ENCODE measurements at places on chromosomes 16 and 17. TPM values are rescaled to one million over a fixed set of nuclear protein-coding genes. Genes with fewer than 3 reads are reported as not detected.

DNA sequence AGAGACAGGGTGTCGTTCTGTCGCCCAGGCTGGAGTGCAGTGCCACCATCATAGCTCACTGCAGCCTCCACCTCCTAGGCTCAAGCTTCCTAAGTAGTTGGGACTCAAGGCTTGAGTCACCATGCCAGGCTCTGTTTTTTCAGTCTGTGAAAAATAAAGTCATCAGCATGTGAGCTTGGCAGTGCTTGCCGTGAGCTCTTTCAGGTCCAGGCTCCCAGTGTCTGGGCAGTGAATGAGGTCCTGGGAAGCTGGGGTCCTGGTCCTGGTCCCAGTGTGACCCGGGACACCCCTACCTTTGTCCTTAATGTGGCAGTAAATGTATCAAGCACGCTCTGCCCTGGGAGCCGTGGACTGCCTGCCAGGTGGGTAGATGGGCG lies 22.9 kb upstream of the RPL13 start:
- DNase-seq = no peak

DNA sequence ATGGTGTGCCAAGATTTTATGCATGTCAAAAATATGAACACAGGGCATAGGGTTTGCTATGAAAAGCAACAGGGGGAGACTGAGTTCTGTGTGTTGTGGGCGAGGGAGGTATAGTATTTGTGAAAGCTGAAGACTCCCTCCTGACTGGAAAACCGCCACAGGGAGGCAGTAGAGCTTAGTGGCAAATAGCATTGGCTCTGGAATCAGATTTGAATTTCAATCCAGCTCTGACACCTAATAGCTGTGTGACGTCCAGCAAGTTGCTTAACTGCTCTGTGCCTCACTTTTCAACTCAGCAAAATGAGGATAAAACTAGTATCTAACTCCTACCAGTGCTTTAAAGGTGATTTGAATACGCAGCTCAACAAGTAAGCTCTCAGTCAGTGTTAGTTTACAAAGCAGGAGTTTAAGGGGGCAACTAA lies 22.0 kb downstream of the KPNA2 start:
- DNase-seq = no peak

GRCh38 chr16:8736123-8736668 lies 61.2 kb downstream of the TMEM186 start:
- no peak for DNase-seq

GRCh38 chr16:3945751-3946603 lies 65.5 kb upstream of the CREBBP start:
- peak; percentile 67 for DNase-seq

DNA sequence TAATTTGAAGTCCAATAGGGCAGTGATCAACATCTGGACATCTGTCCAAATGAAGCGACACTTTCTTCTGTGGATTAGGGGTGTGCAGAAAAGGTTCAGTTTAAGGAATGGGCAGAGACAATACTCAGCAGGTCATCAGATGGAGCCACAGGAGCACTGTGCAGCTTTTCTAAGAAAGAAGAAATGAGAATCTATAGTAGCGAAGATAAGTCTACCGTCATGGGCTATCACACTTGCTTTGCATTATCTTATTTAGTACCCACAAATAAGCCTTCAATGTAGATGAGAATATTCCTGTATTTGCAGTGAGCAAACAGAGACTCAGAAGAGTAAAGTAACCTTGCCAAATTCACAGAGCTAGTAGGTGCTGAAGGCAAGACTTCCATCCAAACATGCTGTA lies 412.0 kb upstream of the GOT2 start:
- DNase-seq = no peak

DNA sequence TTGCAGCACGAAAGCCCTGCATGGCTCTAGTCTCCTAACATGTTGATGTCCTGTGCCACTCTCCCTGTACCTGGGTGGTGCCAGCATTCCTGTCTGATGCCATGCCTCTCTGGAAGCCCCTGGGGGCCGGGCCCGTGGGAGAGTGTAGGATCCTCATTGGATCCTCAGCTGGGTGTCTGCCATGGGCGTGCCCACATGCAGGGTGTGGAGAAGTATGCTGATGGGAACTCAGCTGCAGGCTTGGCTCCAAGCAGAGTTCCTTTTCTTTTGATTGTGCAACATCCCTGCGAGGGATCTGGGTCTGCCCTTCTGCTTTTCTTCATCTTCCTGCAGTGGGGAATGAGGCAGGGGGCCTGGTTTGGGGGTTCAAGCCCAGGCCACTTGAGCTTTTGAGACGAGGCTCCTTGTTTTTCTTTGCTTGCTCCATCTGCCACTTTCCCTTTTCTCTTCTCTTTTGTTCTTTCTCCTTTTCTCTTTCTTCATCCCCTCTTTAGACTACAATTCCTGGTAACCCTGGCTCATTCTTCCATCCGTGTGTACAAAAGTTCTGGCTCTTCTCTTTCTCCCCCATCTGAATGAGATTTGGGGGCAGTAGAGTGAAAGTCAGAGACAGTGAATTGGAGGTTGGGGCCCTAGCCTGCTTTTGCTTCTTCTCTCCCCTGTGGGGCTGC lies 32.9 kb downstream of the KSR1 start:
- peak; percentile 85 for DNase-seq

GRCh38 chr17:73616873-73617404 lies 27.3 kb downstream of the SDK2 start:
- no peak for DNase-seq

DNA sequence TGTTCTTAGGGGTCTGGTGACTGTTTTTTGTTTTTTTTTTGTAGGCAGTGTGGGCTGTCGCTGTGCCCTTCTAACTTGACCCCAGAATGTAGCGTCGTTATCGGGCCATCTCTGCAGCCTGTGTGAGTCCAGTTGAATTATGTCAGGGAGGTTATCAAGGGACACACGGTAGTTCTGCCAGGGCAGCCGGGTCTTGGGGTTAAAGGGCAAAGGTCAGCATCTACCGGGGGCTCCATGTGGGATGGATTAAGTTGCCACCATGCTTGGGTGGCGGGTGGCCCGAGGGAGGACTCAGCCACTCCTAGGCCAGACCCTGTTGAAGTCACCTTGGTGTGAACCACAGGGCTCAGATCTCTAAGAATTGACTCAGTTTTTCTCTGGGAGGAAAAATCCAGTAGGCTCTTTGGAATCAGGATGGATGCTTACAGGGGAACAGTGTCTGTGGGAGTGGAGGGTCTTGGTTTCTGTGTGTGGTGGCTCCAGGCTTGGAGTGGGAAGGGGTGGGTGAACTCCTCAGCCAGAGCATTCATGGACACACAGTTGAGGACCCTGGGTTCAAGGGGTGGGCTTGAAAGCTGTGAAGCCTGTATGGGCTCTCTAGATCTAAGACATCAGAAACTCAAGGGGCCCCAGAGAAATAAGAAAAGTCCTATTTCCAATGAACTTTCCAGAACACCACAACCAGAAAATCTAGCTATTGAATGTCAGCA lies 191.7 kb downstream of the IRF8 start:
- no peak for DNase-seq

GRCh38 chr16:80324371-80324770 lies 216.4 kb upstream of the DYNLRB2 start:
- no peak for DNase-seq

GRCh38 chr16:31148281-31148728 lies 1.6 kb downstream of the PRSS36 start:
- no peak for DNase-seq

GRCh38 chr17:5468075-5468473 lies 708 bp downstream of the DHX33 start:
- no peak for DNase-seq

DNA sequence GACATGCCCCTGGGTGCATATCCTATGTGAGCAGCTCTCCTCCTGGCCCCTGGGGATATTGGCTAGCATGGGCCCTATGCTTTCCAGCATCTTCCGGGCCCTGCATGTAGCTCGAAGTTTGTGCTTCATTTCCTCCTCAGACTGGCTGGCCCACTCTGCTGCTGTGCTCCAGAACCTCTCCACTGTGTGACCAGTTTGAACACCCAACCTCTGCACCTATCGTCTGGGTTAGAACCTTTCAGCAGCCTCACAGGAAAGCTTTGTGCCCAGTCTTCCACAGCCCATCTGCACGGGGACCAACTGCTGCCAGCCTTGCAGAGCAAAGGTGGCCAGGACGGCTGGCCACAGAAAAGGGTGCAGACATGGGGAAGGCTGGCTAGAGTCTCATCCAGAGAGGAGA lies 10.2 kb upstream of the CLEC18B start:
- DNase-seq = no peak

GRCh38 chr17:50151041-50151936 lies 812 bp upstream of the PPP1R9B start:
- DNase-seq = peak; percentile 51

GRCh38 chr17:31487648-31488263 lies 96.3 kb downstream of the RAB11FIP4 start:
- DNase-seq = peak; percentile 75

- no peak for DNase-seq
These were observed 52.0 kb upstream of the LHX1 start for GRCh38 chr17:36885153-36885735.

GRCh38 chr17:27466743-27467375 lies 10.6 kb downstream of the KSR1 start:
- DNase-seq = no peak

DNA sequence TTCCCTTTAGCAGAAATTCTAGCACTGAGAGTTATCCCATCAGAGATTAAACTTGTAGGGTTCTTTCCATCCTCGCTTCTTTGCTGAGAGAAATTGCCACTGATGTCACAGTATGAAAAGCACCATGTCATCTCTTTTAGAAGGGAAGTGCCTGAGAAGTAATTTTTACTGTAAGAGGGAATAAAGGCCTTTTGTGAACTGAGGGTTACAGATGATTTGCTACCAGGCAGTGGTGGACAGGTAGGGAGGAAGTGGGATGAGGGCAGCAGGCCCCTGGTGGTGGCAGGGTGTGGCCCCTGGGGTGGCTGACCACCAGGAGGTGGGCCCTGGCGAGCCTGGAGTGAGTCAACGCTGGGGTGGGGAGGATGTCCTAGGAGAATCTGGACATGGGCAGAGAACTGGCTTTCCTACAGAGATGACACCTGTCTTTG lies 6.4 kb upstream of the MILR1 start:
- DNase-seq = no peak

GRCh38 chr17:10058921-10059683 lies 139.3 kb downstream of the GAS7 start:
- DNase-seq = no peak

GRCh38 chr16:9874219-9874618 lies 308.0 kb downstream of the GRIN2A start:
- DNase-seq = no peak

GHDC gene
- total RNA-seq = 37.3 TPM

G6PC1 gene
- not detected for total RNA-seq

CDR2L gene
- total RNA-seq = 23.2 TPM

KRTAP1-5 gene
- total RNA-seq = not detected

IGSF6 gene
- total RNA-seq = 3.9 TPM

CAPNS2 gene
- total RNA-seq = not detected

Measured in omental fat pad (tissue), 4 donors.